Body of pancreas (tissue), 4 donors: ENCODE measurements at places on chromosomes 16 and 17. TPM values are rescaled to one million over a fixed set of nuclear protein-coding genes. Genes with fewer than 3 reads are reported as not detected.

The PERCC1 gene
- total RNA-seq, result not detected

The TGFB1I1 gene
- 8.6 TPM for total RNA-seq

The KIF2B gene
- not detected for total RNA-seq

The CRHR1 gene
- total RNA-seq, result not detected

The ATAD5 gene
- total RNA-seq, result 1.6 TPM

The SLC5A2 gene
- total RNA-seq, result not detected

DNA sequence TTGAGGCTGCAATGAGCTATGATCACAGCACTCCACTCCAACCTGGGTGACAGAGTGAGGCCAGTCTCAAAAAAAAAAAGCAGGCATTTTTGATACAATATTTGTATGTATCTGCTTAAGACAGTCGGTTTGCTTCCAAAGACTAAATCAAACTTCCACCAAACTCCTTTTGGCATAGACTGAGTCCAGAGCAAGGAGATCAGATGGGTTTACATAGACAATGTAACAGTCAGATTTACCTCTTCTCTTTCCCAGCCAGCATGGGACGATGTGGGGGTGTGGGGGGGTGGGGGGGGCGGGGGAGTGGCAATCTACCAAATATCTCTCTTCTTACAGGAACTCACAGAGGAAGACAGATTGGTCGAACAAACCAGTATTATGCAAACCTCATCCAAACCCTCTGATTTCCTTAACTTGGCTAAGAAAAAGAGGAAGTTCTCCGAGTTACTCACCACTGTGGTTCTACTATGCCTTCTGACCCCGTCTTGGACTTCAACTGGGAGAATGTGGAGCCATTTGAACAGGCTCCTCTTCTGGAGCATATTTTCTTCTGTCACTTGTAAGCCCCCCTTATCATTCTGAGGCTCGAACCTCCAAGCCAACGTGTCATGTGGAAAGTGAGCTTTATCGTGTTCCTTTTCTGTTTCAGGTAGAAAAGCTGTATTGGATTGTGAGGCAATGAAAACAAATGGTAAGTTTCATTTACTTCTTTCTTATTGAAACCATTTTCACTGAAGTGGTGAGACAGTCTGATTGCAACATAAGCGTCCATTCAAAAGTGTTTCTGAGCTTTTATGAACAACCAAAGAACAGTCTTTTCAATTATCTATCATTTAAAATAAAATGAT lies at the start of gene MILR1:
MILR1 (plus strand) TSS at position 451 of the 848 bp plus-strand sequence; CDS start at position 505, 54 bp downstream.
- no peak within 1 kb of the TSS for H3K27ac ChIP-seq
- H3K4me3 ChIP-seq, result no peak within 1 kb of the TSS
- H3K36me3 ChIP-seq, result no peaks in the 10 kb centered on the region
- DNase-seq, result peak; percentile 72
- H3K27me3 ChIP-seq, result no peaks in the 10 kb centered on the region

GRCh38 chr16:79562166-79562823 lies 38.2 kb downstream of the MAF start:
- H3K27me3 ChIP-seq, result no peaks in the 10 kb centered on the region
- no peak overlapping the region for H3K4me3 ChIP-seq
- no peaks in the 10 kb centered on the region for H3K4me1 ChIP-seq
- no peak for DNase-seq
- no peaks in the 10 kb centered on the region for H3K36me3 ChIP-seq

DNA sequence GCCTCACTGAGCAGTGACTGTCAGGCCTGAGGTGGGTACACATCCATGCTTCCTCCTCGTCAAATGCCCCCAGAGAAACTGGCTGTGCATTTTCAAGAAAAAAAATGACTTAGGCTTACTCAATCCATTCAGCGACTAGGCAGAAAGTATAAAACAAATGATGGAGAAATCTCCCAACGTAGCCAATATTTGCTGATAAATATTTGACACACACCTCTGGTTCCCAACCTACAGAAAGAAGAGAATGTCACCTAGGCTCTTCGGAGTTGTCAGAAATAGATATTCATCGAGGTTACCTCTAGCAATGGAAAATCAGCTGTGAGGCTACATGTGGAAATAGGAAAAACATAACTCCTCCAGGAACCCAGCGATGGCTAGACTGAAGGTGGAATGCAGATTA lies 12.4 kb upstream of the TOM1L1 start:
- H3K4me1 ChIP-seq, result no peaks in the 10 kb centered on the region

GRCh38 chr17:60102632-60103096 lies 23.9 kb upstream of the HEATR6 start:
- no peaks in the 10 kb centered on the region for H3K36me3 ChIP-seq
- no peaks in the 10 kb centered on the region for H3K4me1 ChIP-seq
- no peak overlapping the region for H3K4me3 ChIP-seq
- H3K27me3 ChIP-seq, result no peaks in the 10 kb centered on the region
- no peak for DNase-seq
- no peak overlapping the region for H3K27ac ChIP-seq

DNA sequence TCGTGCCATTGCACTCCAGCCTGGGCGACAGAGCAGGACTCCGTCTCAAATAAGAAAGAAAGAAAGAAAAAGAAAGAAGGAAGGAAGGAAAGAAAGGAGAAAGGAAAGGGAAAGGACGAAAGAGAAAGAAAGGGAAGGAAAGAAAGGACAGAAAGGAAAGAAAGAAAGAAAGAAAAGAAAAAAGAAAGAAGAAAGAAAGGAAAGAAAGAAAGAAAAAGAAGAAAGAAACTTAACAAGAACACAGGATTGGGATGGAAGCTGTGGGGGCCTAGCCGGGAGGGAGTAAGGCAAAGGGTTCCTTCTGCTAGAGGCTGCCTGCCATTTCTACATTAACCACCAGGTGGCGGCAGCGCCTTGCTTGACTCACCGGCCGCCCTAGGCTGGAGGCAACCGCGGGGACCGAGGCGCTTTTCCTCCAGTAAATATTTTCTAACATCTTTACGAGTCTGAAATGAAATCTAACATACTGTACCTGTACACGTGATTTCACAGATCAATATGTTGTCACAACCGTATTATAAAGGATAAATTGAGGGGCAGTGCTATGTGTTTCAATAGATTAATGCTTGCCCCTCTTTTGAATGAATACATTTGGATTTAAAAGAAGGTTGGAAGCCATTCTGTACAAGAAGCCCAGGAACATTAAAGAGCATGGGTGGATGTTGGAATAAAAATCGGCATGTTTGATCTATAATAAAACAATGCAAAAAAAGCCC lies 6.1 kb downstream of the GJD3 start:
- no peak overlapping the region for H3K27ac ChIP-seq
- DNase-seq, result peak; percentile 96
- no peak overlapping the region for H3K4me3 ChIP-seq
- H3K27me3 ChIP-seq, result no peaks in the 10 kb centered on the region
- H3K36me3 ChIP-seq, result peaks cover 2% of the 10 kb centered on the region

DNA sequence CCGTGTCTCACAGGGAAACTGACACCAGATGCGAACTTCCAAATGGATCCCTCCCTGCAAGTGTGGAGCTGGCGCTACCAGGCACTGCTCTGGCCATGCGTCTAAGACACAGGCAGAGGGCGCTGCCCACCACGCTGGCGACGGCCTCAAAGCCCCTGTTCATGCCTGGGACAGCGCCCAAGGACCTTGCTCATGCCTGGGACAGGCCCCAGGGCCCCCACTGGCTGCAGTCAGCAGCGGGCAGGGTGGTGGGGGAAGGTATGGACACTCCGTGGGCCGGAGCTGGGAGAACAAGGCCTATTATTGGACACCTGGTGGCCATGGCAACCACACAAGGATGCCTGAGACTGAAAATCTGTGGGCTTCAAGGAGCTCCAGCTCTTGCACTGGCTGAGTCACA lies 8.8 kb downstream of the ZG16B start:
- no peak overlapping the region for H3K4me3 ChIP-seq
- peak; percentile 80 for DNase-seq
- no peaks in the 10 kb centered on the region for H3K27me3 ChIP-seq
- peaks cover 8% of the 10 kb centered on the region for H3K4me1 ChIP-seq

GRCh38 chr17:7840875-7841274 lies 6.9 kb downstream of the KDM6B start:
- no peak overlapping the region for H3K4me3 ChIP-seq
- H3K27me3 ChIP-seq, result no peaks in the 10 kb centered on the region
- peaks cover 62% of the 10 kb centered on the region for H3K4me1 ChIP-seq

- peaks cover 22% of the 10 kb centered on the region for H3K4me1 ChIP-seq
- H3K27me3 ChIP-seq, result no peaks in the 10 kb centered on the region
- no peak overlapping the region for H3K27ac ChIP-seq
Observed at GRCh38 chr17:45388604-45389325, 43.9 kb downstream of the ARHGAP27 start.

GRCh38 chr17:77096570-77097214 lies 44.1 kb upstream of the SEC14L1 start:
- peak overlapping the region; percentile 68 for H3K27ac ChIP-seq
- H3K36me3 ChIP-seq, result peaks cover 8% of the 10 kb centered on the region
- H3K4me1 ChIP-seq, result peaks cover 49% of the 10 kb centered on the region
- no peaks in the 10 kb centered on the region for H3K27me3 ChIP-seq
- H3K4me3 ChIP-seq, result no peak overlapping the region
- DNase-seq, result peak; percentile 64

DNA sequence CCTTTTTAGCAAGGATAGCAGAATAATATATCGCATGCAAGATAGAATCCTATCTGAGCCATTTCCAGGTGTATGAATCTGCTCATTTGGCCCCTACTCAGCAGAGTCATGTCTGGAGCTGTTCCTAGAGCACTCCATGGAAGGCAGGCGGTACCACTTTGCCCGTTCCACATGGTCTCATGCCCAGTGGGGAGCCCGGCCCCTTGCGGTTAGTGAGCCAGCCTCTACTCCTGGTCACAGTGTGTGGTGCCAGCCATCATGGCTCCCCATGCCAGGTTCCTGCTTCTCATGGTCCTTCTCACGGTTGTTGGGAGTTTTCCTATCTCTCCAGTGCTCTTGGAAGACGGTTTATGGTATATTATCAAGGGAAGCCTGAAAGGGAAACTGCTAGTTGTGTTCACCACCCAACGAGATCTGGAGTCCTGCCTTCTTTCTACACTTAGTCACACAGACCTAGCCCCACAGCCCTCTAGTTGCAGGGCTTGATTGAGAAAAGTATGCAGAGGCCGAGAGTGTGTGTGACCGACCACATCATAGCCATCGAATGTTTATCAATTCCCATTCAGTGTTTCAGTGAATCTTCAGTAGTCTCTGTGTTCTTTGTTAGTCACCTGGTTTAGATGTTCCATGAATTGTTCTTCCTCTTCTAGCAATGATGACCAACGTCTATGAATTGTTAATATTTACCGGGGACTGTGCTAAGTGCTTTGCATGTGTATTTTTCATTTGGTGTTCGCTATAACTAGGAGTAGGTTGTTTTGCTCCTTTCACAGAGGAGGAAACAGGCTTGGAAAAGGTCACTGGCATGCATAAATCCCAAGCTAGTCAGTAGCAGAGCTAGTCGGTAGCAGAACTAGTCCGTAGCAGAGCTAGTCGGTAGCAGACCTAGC lies 9.6 kb downstream of the JPT2 start:
- peaks cover 6% of the 10 kb centered on the region for H3K36me3 ChIP-seq
- no peaks in the 10 kb centered on the region for H3K27me3 ChIP-seq
- H3K4me1 ChIP-seq, result peaks cover 33% of the 10 kb centered on the region
- no peak overlapping the region for H3K4me3 ChIP-seq
- peak overlapping the region; percentile 86 for H3K27ac ChIP-seq
- DNase-seq, result no peak

DNA sequence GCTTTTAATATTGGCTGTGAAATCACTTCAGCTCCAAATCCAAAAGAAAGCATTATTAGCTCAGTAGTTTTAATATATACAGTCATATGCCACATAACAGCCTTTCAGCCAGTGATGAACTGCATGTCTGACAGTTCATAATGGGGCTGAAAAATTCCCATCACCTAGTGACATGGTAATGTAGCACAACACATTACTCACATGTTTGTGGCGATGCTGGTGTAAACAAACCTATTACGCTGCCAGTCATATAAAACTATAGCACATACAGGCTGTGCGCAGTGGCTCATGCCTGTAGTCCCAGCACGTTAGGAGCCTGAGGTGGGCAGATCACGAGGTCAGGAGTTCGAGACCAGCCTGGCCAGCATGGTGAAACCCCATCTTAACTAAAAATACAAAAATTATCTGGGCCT lies 92.2 kb downstream of the TUBD1 start:
- no peaks in the 10 kb centered on the region for H3K4me1 ChIP-seq
- H3K4me3 ChIP-seq, result no peak overlapping the region
- no peak overlapping the region for H3K27ac ChIP-seq
- H3K27me3 ChIP-seq, result no peaks in the 10 kb centered on the region
- DNase-seq, result no peak

DNA sequence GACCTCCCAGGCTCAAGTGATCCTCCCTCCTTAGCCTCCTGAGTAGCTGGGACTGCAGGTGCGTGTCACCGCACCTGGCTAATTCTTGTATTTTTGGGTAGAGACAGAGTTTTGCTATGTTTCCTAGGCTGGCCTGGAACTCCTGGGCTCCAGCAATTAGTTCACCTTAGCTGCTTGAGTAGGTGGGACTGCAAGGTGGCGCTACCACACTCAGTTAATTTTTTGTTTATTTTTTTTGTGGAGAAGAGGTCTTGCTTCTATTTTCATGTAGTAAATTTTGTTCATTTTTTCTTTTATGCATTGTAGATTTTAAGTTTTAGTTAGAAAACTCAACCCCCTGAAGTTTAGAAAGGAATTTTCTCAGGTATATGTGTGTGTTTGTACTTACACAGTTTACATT lies 21.7 kb downstream of the RNF135 start:
- no peaks in the 10 kb centered on the region for H3K27me3 ChIP-seq
- DNase-seq, result no peak
- H3K4me3 ChIP-seq, result no peak overlapping the region
- H3K4me1 ChIP-seq, result no peaks in the 10 kb centered on the region
- no peak overlapping the region for H3K27ac ChIP-seq

DNA sequence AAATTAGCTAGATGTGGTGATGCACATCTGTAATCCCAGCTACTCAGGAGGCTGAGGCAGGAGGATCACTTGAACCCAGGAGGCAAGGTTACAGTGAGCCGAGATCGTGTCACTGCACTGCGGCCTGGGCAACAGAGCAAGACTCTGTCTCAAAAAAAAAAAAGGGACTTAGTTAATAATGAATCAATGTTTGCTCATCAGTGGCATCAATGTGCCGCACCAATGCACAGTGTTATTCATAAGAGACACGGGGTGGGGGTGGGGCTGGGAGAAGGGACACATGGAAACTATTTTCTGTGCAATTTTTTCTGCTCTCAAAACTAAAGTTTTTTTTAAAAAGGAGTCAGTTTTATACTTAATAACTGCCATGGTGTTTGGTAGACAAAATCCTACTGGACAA lies 6.8 kb upstream of the ATP2C2 start:
- no peaks in the 10 kb centered on the region for H3K4me1 ChIP-seq
- no peak overlapping the region for H3K27ac ChIP-seq
- H3K36me3 ChIP-seq, result no peaks in the 10 kb centered on the region
- H3K4me3 ChIP-seq, result no peak overlapping the region
- no peaks in the 10 kb centered on the region for H3K27me3 ChIP-seq

DNA sequence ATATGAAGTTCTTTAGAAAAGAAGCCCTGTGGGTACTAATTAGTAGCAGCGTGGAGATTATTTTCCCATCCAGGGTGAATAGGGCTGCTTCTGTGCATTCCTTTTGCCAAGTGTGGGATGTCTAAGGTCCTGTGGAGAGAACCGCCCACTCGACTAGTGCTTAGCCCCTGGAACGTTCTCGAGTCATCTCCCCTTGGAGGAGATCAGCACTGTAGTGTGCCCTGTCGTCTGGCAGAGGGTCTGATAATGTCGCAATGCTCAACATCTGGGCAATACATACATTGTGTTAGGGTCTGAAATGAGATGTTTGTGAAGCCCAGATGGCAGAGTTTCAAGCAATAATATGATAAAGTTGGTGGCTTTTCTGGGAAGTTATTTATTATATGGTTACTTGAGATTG lies 64.8 kb downstream of the SPECC1 start:
- DNase-seq, result no peak
- H3K4me3 ChIP-seq, result no peak overlapping the region
- H3K4me1 ChIP-seq, result no peaks in the 10 kb centered on the region
- no peaks in the 10 kb centered on the region for H3K36me3 ChIP-seq

- no peak overlapping the region for H3K27ac ChIP-seq
- no peaks in the 10 kb centered on the region for H3K36me3 ChIP-seq
- no peak overlapping the region for H3K4me3 ChIP-seq
- DNase-seq, result no peak
Observed at GRCh38 chr17:78958641-78959127, 21.0 kb downstream of the LGALS3BP start.
